ENCODE measurements at places on chromosomes 3 and 15. TPM values are rescaled to one million over a fixed set of nuclear protein-coding genes. Genes with fewer than 3 reads are reported as not detected.

Gene PLS1
- total RNA-seq = 4.5 TPM

Gene ACKR2
- 4.2 TPM for total RNA-seq

Gene TRH
- total RNA-seq = not detected

Gene CILP
- total RNA-seq = 0.16 TPM

Gene ITGB5
- total RNA-seq = 30.1 TPM

Gene CFAP100
- total RNA-seq = 0.54 TPM

Gene GPR160
- total RNA-seq = 1.8 TPM

Gene PAK6
- 31.9 TPM for total RNA-seq

Gene C3orf70
- total RNA-seq = 29.2 TPM

Gene HIGD1A
- total RNA-seq = 160 TPM
